Breast epithelium (tissue), 4 donors: ENCODE measurements at places on chromosomes 6 and 20.

- no peaks in the 10 kb centered on the region for H3K36me3 ChIP-seq
- DNase-seq: no peak
- peak overlapping the region; percentile 33 for H3K4me3 ChIP-seq
- no peaks in the 10 kb centered on the region for H3K27me3 ChIP-seq
- no peak overlapping the region for H3K27ac ChIP-seq
Observed at GRCh38 chr6:90413396-90413795, 116.8 kb upstream of the BACH2 start.

GRCh38 chr6:55774286-55775028, 100.9 kb downstream of the BMP5 start:
- no peak overlapping the region for H3K27ac ChIP-seq
- DNase-seq: no peak
- no peaks in the 10 kb centered on the region for H3K4me1 ChIP-seq
- H3K4me3 ChIP-seq: no peak overlapping the region
- H3K27me3 ChIP-seq: no peaks in the 10 kb centered on the region

- peak overlapping the region; percentile 52 for H3K27ac ChIP-seq
- no peaks in the 10 kb centered on the region for H3K27me3 ChIP-seq
- H3K36me3 ChIP-seq: no peaks in the 10 kb centered on the region
- H3K4me3 ChIP-seq: no peak overlapping the region
Observed at GRCh38 chr6:148565930-148566663, 180.7 kb upstream of the UST start.

DNA sequence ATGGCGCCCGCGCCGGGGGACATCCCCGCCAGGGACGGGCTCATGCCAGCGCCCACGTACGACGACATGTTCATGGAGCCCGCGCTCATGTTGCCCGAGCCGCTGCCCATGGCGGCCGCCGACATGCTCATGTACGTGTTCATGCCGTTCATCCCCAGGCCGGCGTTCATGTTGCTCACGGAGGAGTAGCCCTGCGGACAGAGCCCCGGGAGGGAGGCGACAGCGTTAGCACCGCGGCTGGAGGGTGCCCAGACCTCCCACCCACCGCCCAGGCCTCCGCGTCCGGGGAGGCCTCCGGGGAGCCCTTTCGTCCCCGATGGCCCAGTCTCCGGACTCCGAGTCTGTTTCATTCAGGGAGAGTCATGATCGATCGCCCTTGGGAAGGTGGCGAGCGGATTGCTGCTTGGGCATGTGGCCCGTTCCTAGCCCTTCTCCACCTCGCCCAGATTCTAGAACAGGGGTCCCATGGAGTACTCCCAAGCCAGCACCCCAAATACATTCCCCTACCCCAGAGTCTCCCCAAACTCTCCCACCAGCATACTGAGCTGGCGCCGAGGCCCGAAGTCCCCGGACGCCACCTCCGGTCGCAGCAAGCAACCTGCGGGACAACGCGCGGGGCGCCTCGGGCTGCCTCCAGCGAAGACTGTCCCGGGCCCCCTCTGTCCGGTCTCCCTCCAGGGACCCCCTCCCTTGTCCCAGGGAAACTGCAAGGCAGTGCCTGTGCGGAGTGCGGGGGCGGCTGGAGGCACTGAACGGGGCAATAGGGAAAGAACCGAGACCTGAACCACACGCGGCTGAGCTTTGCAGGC, 1.2 kb downstream of the FOXA2 start:
- H3K27me3 ChIP-seq: peaks cover 99% of the 10 kb centered on the region
- H3K27ac ChIP-seq: no peak overlapping the region
- no peaks in the 10 kb centered on the region for H3K36me3 ChIP-seq
- no peaks in the 10 kb centered on the region for H3K4me1 ChIP-seq
- H3K4me3 ChIP-seq: no peak overlapping the region

DNA sequence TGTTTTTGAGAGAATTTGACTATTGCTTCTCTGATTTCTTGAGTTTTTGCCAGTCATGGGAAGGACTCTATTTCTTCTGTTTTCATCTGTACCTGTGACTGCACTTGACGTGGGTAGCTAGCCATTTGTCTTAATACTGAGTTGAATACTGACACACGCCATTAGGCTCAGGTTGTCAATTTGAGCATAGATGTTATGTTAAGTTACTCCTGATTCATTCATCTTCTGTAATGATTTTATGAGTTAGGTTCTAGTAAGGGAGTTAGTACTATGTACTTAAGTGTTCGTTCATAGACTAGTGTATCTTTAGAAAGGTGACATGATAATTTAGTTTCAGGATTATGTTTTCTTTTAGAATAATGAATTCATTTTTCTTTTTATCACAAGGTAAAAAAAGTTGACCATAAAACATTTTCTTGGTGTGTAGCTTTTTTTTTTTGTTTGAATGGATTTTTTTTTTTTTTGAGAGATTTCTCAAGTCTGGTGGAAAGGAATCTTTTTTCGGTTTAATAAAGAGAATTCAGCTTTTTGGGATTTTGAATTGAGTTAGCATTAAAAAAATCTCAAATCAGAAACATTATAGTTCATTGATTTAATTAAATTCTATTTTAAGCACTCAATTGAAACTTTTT, 1.7 kb downstream of the AFDN start:
- peak overlapping the region; percentile 96 for H3K27ac ChIP-seq
- no peaks in the 10 kb centered on the region for H3K27me3 ChIP-seq
- no peaks in the 10 kb centered on the region for H3K4me1 ChIP-seq
- no peaks in the 10 kb centered on the region for H3K36me3 ChIP-seq
- peak overlapping the region; percentile 80 for H3K4me3 ChIP-seq

DNA sequence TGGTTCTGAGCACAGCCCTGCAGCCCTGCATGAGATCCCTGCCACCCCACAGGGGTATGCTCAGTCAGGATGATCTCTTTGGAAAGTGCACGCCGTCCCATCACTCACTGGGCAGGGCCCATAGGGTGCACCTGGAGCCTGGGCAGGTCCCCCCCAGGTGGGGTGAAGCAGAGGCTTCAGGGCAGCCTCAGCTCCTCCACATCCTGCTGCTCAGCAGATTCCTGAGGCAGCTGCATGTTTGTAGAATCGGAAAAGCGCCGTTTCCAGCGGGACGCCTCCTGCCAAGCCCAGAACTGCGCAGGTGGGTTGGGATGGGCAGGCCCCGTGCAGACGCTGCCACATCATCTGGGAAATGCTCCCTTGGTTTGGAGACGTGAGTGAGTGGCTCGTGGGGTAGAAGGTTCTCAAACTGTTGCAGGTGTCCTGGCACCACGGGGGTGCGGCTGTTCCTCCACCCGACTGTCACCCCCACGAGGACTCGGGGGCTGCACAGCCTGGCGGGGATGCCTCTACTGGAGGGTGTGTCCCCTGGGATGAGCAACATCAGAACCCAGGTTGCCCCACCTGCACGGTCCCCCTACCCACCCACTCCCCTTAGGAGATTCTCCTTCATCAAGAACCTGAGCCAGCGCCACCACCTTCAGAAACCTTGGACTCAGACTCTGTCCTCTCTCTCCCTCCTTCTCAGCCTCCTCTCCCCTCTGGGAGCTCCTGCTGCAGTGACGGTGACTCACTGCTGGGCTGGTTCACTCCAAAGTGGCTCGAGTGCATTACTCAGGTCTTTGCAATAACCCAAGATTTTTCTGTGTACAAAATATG, 334.1 kb downstream of the TAF4 start:
- no peaks in the 10 kb centered on the region for H3K4me1 ChIP-seq
- H3K27me3 ChIP-seq: no peaks in the 10 kb centered on the region
- H3K4me3 ChIP-seq: no peak overlapping the region
- no peaks in the 10 kb centered on the region for H3K36me3 ChIP-seq

- H3K4me3 ChIP-seq: no peak overlapping the region
- no peak overlapping the region for H3K27ac ChIP-seq
- no peaks in the 10 kb centered on the region for H3K4me1 ChIP-seq
- DNase-seq: no peak
- no peaks in the 10 kb centered on the region for H3K27me3 ChIP-seq
Observed at GRCh38 chr20:15887387-15887786, 685.9 kb downstream of the KIF16B start.

DNA sequence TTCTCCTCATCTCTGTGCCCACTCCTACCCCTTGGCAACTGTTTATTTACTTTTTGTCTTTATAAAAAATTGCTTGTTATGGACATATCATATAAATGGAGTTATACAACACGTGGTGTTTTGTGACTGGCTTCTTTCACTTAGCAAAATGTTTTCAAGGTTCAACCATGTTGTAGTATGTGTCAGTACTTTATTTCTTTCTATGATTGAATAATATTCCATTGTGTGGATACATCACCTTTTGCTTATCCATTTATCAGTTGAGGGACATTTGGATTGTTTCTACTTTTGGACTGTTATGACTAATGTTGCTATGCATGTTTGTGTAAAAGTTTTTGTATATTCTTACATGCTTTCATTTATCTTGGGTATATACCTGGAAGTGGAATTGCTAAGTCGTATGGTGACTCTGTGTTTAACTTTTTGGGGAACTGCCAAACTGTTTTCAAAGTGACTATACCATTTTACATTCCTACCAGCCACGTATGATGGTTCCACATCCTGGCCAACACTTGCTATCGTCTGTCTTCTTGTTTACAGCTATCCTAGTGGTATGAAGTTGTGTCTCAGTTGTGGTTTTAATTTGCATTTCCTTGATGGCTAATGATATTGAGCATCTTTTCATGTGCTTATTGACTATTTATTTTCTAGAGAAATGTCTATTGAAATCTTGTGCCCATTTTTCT, 84.4 kb downstream of the SLX4IP start:
- no peak overlapping the region for H3K27ac ChIP-seq
- DNase-seq: no peak
- H3K4me3 ChIP-seq: no peak overlapping the region
- no peaks in the 10 kb centered on the region for H3K27me3 ChIP-seq
- H3K36me3 ChIP-seq: no peaks in the 10 kb centered on the region

DNA sequence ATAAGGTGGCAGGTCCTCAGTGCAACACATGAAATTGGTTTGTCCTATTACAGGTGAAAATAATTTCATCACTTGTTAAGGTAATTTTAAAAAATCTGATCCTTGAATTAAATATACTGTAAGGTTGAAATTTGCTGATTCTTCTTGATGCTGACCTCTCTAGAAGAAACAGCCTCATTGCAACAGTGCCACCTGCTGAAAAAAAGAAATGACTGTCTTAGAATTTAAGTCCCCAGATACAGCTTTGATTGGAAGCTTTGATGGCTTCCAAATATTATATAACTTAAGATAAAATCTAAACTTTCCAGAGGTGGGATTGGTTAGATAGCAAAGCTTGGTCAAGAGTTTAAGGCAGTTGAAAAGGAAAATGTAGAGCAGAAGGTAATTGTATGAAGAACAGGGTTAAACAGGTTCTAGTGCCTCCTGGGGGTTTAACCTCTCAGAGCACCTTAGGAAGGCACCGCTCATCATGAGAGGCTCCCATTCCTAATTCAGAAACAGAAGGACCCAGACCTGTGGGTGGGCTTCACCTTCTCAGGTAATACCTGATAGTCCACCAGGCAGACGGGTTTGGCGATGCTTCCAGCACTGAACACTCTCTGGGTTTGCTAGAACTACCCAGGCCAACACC, 401.0 kb downstream of the PAX1 start:
- no peak for DNase-seq
- no peaks in the 10 kb centered on the region for H3K36me3 ChIP-seq
- no peaks in the 10 kb centered on the region for H3K27me3 ChIP-seq
- H3K27ac ChIP-seq: no peak overlapping the region
- H3K4me3 ChIP-seq: no peak overlapping the region
